SW 1271 (cell line): ENCODE measurements at places on chromosomes 13 and 19.

DNA sequence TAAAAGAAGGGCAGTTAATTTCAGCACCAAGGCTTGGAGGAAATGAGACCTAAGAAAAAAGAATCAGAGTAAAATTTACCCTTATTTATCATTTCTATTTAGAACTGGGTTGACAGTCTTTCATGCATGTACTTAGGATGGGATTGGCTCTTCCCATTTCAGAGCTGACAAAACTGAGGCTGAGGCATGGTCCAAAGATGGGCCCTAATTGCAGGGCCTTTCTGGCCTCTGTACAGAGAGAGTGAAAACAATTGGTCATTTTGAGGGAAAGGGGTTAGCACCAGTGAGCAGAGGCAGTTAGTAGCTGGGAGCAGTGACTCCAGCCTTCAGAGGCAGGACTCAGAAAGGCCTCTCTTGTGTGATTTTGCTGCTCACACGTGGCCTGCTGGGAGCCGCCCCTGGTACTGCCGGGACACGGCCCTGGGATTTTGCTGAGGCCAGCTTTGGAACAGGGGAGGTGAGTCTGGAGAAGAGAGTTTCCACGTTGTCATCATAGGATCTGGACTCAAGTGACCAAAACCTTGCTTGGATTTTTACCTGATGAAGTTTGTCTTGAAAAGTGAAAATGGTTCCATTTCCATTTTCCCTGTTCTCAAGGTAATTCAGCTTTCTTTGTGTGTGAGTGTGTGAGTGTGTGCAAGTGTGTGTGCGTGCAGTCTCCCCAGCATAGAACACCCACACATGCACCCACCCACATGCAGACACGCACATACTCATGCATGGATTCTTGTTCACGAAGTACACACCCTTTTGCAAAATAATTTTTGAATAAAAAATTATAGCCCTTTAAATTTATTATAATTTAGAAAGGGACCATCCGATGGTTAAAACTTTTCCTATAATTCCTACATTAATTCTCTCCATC is at the start of gene ZNF536:
Gene ZNF536 (plus strand): TSS at position 425 of the 865 bp plus-strand sequence. CDS start 71,179 bp downstream, outside the sequence.
- no peak for DNase-seq

DNA sequence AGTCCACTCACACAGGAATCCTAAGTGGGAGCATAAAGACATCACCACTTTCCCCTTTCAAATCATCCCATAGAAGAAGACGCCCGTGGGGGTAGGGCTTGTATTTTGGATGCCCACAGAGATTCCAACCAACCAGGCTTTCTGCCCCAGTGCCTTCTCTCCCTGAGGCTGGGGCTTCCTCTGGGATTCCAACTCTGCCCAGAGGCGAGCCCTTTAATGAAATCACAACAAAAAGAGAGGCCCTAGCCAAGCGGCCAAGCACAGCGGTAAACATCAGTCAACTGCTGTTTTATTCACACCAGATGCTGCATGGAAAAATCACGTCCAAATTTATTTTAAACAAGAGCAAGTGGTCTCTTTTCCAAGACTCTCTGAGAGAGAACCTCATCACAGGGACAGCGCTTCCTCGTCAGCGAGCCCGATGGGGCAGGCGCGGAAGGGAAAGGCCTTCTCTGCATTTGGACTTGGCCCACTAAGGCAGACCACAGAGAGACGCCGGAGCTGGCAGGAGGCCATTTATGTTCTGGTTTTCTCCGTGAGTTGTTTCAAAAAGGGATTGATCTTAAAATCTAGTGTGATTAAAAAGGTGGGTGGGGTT is 31.5 kb downstream of the ADPRHL1 start:
- DNase-seq: no peak

DNA sequence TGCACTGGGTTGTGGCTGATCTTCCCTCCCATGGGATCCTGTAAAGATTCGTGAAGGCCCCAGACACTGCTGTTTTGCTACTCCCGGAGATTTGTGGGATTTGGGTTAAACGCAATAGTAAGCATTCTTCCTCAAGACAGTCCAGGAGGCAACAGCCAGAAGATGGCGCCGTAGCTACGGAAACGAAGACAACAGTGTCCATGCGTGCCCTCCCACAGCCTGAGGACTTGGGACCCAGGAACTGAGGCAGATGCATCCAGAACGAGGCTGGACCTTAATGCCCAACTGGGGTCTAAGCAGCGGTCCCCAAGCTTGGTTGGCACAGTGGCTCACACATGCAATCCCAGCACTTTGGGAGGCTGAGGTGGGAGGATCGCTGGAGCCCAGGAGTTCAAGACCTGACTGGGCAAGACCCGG is 57.6 kb upstream of the ZNF507 start:
- no peak for DNase-seq

DNA sequence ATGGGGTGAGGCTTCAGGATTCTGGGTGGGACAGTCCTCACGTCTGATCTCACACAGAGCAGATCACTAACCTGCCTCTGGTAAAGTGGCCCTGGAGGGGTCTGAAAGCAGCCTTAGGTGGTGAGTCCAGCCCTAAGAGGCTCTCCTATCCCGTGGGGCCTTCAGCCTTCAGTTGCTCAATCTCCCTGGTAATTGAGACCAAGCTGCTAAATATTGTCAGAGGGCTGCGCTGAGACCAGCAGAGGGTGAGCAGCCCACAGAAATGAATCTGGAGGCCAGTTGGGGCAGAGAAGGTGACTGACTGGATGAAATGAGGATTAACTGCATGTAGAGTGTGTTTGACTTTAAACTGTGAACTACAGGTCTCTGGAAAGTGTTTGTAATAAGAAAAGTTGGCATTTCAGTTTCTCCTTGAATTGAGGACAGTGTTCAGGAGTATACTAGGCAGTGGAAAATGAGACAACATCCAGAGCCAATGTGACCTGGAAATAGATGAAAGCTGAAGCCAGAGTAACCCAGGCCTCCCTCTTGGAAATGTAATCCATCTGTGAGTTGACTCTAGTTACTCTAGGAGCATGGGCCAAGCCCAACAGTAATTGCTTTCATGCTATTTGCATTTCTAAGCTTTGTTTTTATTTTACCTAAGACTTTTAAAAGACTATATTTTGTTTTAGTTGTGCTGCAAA is 14.3 kb upstream of the HSPH1 start:
- DNase-seq: no peak

GRCh38 chr19:16520074-16520973 is 21.9 kb downstream of the CHERP start:
- DNase-seq: no peak
